Activated CD4-positive, alpha-beta memory T cell treated with anti-CD3 and anti-CD28 coated beads, Interleukin-2, amount 10 ng/mL, durations not matched to agents 7 days and 5 days (primary cell): ENCODE measurements at places on chromosomes 12 and 14.

DNA sequence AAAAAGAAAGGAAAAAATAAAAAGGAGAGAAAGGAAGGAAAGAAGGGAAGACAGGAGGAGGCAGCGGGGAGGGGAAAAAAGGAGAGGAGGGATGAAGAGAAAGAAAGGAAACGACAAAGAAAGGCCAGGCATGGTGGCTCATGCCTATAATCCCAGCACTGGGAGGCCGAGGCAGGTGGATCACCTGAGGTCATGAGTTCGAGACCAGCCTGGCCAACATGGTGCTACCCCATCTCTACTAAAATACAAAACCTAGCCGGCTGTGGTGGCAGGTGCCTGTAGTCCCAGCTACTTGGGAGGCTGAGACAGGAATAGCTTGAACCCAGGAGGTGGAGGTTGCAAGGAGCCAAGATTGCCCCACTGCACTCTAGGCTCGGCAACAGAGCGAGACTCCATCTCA, 18.4 kb downstream of the ATXN2 start:
- DNase-seq: no peak

DNA sequence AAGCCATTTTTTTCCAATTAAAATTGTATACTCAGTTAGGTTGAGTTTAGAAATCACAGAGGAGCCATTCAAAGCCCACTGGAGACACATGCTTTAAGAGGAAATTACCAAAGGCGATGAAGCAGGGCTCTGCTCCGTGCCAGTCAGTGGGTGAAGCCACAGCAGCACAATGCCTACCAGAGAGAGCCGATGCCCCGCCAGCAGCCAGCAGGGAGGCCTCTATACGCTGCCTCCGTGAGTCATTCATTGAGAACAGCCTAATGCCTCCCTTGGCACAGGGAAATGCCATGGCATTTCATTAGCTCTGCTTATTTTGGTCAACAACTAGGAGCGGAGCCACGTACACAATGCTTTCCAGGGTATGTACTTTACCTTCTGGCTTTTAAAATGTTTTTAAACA, 197.8 kb upstream of the FRMD6 start:
- DNase-seq: no peak

DNA sequence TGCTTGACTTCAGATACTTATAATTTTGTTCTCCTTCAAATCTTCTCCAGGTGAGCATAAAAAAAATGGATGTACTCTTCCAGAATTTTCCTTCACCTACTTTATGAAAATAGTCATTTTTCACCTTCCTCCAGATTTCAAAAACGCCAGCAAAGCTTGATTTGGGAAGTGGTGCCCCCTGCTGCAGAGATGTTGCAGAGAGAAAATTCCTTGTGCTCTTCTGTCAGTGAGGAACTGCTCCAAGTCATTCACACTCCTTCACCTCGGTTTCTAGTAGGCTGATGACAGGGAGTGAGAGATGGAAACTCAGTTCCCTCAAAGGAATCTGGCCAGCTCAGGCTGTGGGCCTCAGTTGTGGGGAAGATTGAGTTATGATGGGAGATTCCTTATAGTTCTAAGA, 24.2 kb upstream of the RNASE3 start:
- no peak for DNase-seq

GRCh38 chr14:30550335-30550734, 8.6 kb upstream of the G2E3 start:
- DNase-seq: no peak

DNA sequence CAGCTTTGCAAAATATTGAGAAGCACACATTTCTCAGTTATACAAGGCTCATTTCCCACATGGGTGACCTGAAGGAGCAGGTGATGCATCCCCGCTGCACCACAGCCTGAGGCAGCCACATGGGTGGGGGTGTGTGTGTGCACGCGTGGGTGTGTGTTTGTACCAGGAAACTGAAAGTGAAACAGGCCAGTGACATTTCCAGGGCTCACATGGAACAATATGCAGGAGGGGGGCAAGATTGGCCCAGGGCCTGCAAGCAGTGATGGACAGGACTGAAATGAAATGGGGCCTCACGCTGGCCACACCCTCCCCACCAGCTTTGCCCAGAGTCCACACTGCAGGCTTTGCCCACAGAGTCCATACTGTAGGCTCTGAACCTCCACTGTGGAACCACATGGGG, 154.2 kb upstream of the PARP11 start:
- peak; percentile 55 for DNase-seq
